ENCODE measurements at places on chromosomes 12 and 14.

DNA sequence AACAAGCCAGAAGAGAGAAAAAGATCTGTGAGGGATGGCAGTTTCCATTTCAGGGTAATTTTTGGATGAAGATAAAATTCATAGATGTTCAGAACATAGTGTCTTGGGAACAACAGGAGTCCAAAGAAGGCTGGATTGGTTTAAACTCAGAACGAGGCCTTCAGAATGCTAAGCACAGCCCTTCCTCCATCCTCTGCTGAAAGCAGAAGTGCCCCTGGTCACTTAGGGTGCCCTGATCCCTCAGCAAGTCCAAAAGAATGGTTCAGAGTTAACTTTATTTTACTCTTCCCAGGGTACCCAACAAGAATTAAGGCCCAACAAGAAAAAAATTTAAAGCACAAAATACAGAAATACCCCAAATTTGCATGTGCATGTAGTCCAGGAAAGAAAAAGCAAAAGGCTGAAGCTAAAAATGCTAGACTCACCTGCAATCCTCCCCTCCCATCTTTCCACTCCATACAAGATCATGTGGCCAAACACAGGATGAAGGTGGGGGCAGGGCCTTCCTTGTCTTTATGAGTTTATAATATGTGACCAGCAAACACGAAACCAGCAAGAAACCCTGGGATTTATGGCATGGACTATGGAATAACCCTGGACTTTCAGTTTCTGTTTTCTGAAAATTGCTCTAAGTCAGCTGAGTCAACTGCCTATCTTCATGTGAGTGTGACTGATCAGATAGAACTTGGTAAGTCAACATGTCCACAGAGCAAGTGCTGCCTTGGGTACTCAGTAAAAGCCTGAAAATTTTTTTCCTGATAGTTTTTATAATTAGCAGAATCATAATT, 21.2 kb downstream of the MAX start:
- no peak for DNase-seq

DNA sequence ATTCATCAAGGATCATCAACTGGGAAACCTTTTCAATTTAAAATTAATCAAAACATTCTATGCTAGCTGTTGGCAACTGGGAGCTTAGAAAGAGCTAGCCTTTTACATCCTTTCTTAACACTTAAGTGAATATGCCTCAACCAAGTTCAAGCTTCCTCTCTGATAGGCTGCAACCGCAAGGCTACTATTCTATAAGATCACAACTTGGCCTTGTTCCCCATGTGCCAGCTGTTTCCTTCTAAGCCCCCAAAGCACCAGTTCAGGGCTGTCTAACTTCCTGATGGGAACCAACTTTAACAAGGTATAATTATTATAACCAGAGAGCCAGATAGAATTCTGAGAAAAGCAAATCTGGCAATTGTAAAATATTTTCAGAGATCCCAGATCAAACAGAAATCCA, 37.0 kb downstream of the KCNC2 start:
- DNase-seq, result no peak

DNA sequence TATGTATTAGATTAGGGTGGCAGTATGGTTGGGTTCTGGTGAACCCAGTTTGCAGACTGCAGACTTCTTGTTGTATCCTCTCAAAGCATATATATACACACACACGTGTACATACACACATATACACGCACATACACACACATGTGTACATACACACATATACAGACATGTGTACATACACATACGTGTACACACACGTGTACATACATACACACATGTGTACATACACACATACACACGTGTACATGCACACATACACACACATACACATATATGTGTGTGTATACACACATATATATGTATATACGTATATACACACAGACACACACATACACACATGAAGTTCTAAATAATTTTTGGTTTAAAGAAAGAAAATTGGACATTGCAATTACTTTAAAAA, 780.2 kb downstream of the FLRT2 start:
- no peak for DNase-seq

- no peak for DNase-seq
These were observed 186.8 kb upstream of the RBM19 start for GRCh38 chr12:114152890-114153289.

DNA sequence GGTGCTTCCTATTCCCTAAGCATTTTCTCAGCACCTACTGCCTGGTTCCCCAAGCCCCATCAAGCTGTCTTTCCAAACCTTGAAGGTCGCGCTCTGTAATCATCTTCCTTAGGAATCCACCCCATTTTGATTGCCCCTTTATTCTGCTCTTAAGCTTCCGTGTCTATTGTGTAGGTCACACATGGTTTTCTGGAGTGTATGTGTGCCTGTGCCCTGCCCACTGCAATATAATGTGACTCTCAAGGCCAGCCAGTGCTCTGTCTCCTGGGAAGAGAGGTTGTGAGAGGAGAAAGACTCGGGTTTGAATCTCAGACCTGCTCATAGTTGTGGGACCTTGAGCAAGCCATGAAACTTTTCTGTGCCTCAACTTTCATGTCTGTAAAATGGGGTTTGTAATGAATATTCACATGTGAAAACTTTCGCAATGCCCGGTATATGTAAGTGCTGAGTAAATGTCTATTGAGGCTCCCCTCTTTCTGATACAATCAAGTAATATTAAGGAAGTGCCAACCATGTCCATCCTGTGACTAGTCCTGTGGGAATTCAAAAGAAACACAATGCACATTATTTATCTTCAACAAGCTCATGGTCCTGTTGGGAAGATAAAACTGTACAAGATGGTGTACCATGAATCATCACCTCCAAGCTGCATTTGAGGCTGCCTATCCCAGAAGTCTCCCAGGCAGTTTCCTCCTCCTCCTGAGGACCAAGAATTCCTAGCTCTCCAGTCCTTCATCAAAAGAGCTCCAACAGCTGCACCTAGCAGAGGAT, 774 bp upstream of the KRT75 start:
- no peak for DNase-seq

DNA sequence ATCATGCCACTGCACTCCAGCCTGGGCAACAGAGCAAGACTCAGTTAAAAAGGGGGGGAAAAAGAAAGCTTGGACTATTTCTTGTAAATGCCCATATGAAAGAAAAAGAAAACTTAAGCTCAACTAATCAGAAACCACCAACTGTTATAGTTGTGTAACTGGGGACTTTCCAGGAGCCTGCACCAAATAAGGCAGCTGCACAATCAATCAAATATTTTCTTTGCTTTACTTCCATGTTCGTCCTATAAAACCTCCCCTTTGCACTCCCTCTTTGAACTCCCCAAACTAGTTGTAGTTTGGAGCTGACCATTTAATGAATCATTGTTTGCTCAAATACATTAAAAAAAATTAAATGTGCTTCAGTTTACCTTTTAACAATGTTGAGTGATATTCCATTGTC, 54.9 kb downstream of the OTOGL start:
- DNase-seq, result no peak

- no peak for DNase-seq
These were observed 94.5 kb downstream of the TMX1 start for GRCh38 chr14:51334566-51334965.

DNA sequence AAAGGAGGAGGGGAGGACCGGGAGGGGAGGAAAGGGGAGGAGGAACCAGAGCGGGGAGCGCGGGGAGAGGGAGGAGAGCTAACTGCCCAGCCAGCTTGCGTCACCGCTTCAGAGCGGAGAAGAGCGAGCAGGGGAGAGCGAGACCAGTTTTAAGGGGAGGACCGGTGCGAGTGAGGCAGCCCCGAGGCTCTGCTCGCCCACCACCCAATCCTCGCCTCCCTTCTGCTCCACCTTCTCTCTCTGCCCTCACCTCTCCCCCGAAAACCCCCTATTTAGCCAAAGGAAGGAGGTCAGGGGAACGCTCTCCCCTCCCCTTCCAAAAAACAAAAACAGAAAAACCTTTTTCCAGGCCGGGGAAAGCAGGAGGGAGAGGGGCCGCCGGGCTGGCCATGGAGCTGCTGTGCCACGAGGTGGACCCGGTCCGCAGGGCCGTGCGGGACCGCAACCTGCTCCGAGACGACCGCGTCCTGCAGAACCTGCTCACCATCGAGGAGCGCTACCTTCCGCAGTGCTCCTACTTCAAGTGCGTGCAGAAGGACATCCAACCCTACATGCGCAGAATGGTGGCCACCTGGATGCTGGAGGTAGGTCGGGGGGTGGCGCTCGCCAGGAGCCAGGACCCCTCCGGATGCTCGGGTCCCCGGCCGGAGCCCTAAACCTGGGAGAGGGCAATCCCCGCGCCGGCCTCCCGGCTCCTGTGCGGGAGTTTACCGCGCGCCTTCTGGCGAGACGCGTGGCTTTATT, at the start of gene CCND2:
TSS of gene CCND2 (plus strand) at position 111 of the 744 bp plus-strand sequence. CDS start at position 390, 279 bp downstream.
- DNase-seq, result peak; percentile 86

GRCh38 chr12:52066346-52067080, 3.3 kb upstream of the ATG101 start:
- no peak for DNase-seq

- DNase-seq, result no peak
These were observed 50.5 kb downstream of the KRT80 start for GRCh38 chr12:52141306-52141705.

GRCh38 chr12:109820816-109821381, 12.3 kb downstream of the TRPV4 start:
- DNase-seq, result no peak

GRCh38 chr12:68521321-68521839, 89.3 kb upstream of the RAP1B start:
- no peak for DNase-seq

GRCh38 chr12:125742413-125742812, 677.2 kb downstream of the AACS start:
- no peak for DNase-seq

- DNase-seq, result no peak
These were observed 69.2 kb downstream of the NTN4 start for GRCh38 chr12:95721320-95721719.

- DNase-seq, result no peak
These were observed 83.2 kb upstream of the PWP1 start for GRCh38 chr12:107602446-107602845.

DNA sequence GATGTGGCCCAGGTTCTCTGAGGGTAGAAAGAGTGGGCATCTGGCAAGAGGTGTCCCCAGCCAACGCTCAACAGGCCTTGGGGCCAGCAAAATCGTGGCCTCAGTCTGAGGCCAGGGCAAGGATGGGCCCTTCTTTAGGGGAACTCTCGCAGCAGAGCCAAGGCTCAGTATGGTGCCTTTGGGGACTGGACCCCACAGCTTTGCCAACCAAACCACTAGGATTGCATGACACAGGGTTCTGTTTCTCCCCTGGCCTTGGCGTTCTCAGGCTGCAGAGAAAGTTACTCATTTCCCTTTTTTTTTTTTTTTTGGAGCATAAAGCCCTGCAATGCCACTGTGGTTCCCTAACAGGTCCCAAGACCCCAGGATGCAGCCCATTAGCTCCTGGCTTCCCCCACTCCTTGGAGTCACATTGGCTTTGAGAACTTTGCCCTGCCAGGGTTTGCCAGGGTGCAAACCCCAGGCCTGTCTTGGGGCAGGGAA, 100.6 kb downstream of the LGMN start:
- no peak for DNase-seq

DNA sequence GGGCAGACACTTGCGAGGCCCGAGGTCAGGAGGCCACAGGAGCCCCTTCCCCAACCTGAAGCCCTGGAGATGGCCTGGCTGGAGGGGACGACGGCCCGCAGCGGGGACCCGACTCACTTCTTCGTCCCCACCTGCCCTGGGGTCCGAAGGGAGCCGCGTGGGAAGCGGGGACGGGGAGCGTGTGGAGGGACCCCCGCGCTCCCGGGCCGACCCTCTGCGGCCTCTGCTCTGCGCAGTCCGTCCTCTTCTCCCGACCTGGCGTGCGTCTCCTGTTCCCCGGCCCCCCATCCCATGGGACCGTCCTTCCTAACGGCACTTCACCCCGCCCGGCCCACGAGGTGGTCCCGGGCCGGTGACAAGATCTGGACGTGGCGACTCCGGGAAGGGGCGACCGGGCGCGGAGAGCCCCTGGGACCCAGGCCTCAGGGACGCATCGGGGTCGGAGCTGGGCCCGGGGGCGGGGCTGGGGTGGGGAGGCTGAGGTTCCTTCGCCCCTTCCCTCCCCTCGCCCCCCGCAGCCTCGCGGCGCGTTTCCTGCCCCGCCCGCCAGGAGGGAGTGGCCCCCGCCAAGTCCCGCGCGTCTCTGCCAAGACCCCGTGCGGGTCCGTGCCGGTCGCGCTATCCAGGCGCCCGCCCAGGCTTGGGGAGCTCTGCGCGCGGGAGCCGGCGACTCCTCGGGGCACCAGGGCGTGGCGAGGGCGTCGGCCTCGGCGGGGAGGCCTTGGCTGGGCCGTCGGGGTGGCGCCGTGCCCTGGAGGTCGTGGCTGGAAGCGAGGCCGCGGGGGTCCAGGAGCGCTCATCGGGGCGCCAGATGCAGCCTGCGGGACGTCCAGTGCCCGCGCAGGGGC, 97.1 kb downstream of the TNFAIP2 start:
- DNase-seq, result no peak

GRCh38 chr12:8157484-8158198, 826 bp downstream of the ZNF705A start:
- no peak for DNase-seq

DNA sequence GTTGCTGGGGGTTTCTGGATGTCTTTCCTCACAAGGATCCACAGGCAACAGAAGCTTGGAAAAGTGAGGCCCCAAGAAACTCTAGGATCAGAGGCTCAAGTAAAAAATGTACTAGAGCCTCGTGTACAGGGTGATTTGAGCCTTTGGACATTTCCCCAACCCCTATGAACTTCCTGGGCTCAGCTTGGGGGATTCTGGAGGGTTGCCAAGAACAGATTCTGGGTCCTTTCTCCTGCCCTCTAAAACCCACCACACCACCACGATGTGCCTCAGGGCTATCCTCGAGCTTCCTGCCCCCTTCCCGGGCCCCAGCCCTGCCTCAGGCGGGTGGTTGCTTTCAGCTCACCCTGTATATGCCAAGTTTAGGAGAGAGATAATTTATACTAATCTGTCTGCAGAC, 583 bp downstream of the FAM186B start:
- DNase-seq, result no peak

GRCh38 chr12:82870771-82871377, 184.2 kb downstream of the TMTC2 start:
- DNase-seq, result no peak

- no peak for DNase-seq
These were observed 51.4 kb upstream of the OAS1 start for GRCh38 chr12:112855375-112855774.

- DNase-seq, result no peak
These were observed 92.6 kb upstream of the TMPO start for GRCh38 chr12:98422812-98423211.

DNA sequence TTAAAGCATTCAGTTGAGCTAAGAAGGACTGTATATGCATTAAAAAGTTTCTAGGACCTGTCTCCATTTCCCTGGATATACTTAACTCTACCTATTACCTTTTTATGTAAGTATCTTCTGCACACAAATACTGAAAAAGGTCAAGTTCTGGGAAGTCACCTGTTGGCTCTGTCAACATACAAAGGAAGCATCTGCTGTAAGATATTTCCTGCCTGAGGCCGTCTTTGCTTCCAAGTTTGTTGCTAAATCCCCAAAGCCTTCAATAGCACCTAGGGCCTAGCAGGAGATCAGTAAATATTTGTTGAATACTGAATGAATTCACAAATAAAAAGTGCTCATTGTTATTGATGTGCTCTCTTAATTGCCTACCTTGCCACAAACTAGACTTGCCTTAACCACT, 188.4 kb downstream of the DUSP6 start:
- DNase-seq, result no peak

DNA sequence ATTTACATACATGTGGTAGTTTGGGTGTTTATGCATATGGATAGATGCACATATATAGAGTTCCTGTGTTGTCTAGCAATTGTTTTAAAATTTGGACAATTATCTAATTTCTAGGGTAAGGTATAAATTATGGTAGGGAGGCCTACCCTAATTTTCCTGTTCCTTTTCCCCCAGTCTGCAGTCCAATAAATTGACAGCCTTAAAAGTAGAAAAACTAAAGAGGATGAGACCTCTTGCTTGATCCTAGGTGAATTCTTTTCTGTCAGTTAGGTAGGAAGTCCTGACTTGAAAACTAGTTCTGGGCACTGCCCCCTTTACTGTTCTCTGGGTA, 2.1 kb upstream of the CDKN1B start:
- no peak for DNase-seq

Data from ovary (tissue), 10 donors.